ENCODE measurements at places on chromosomes 6 and 20. TPM values are rescaled to one million over a fixed set of nuclear protein-coding genes. Genes with fewer than 3 reads are reported as not detected.

The DEFB115 gene
- total RNA-seq, result not detected

- no peaks in the 10 kb centered on the region for H3K27me3 ChIP-seq
- H3K4me3 ChIP-seq, result no peak overlapping the region
- H3K27ac ChIP-seq, result no peak overlapping the region
- H3K36me3 ChIP-seq, result peaks cover 36% of the 10 kb centered on the region
These were observed 29.4 kb downstream of the TRPC4AP start for GRCh38 chr20:35063168-35063567.

DNA sequence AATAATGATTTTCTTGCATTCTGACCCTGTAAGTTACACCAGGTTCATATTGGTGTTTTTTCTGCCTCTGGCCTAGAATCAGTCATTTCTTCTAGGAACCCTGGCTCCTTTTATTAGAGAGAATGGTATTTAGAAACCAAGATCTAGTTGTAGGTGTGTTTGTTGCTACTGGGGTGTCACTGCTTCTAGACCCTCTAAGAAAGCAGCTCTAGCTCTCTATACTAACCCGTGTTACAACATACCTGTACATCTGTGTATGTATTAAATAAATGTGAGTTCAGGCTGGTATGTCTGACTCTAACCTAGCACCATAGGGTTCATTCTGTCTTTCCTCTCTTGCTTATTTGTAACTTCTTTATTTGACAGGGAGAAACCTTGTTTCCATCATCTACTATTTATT, 16.8 kb downstream of the SENP6 start:
- no peak overlapping the region for H3K27ac ChIP-seq
- H3K4me1 ChIP-seq, result peaks cover 19% of the 10 kb centered on the region
- DNase-seq, result no peak
- no peak overlapping the region for H3K4me3 ChIP-seq
- H3K36me3 ChIP-seq, result peaks cover 19% of the 10 kb centered on the region

- DNase-seq, result no peak
- no peak overlapping the region for H3K27ac ChIP-seq
- H3K27me3 ChIP-seq, result no peaks in the 10 kb centered on the region
- no peak overlapping the region for H3K4me3 ChIP-seq
- H3K36me3 ChIP-seq, result peaks cover 6% of the 10 kb centered on the region
These were observed 82.2 kb downstream of the CDYL start for GRCh38 chr6:4858194-4859015.

- H3K4me1 ChIP-seq, result peaks cover 20% of the 10 kb centered on the region
- DNase-seq, result no peak
- no peak overlapping the region for H3K4me3 ChIP-seq
- H3K27me3 ChIP-seq, result no peaks in the 10 kb centered on the region
These were observed 35.2 kb downstream of the JPH2 start for GRCh38 chr20:44151621-44152416.

The CLPSL2 gene
- not detected for total RNA-seq

The FANCE gene
- total RNA-seq, result 20.4 TPM

DNA sequence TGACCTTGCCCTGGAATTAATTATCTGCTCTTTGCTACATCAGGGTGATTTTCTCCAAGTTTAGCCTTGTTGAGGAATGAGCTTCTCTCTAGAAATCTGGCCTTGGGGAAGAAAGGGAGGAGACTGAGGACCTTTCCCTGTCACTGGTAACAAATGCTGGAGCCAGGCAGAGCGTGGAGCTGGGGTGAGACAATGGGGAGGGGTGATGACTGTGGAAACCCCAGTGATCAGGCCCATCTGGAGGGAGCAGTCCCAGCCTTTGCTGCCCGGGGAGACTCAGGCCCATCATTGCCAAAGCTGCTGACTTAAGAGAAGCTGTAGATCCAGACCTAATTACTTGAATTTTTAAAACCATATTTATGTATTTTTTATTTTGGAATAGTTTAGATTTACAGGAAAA, 31.3 kb downstream of the BCAS4 start:
- no peak for DNase-seq
- peak overlapping the region; percentile 10 for H3K27ac ChIP-seq
- H3K36me3 ChIP-seq, result no peaks in the 10 kb centered on the region

DNA sequence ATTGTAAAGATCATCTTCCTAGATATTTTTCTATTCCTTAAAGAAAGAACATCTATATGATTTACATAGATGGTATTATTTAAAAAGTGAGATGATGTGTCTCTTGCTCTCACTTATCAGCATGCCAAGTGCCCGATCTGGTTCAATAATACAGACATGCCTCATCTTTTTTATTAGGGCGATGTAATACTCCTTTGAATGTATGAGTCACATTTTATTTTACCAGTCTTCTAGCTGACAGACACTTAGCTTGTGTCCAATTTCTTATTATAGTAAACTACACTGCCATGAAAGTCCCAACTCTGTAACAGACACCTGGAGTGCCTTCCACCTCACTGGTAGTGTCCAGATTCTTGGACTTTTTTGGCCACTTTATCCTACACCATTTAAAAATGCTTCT, 586.6 kb upstream of the BTBD3 start:
- no peaks in the 10 kb centered on the region for H3K27me3 ChIP-seq
- no peaks in the 10 kb centered on the region for H3K36me3 ChIP-seq
- H3K4me1 ChIP-seq, result peaks cover 23% of the 10 kb centered on the region
- no peak overlapping the region for H3K4me3 ChIP-seq
- DNase-seq, result no peak

DNA sequence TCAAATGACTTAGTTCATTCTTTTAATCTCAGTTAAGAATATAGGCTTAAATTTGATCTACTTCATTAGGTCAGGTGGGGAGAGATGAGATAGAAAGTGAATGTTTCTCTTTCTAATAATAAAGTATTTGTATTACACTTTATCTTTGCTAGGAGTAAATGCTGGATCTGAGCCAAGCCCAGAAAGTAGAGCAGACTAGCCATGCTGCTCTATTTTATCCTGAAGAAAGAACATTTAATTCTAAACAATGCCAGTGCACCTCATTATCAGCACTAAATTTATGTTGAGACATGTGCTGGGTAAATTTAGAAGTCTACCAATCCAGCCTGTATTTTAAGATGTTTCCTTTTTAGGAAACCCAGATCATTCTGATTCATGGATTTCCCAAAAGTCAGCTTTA, 43.5 kb downstream of the AKIRIN2 start:
- no peak overlapping the region for H3K27ac ChIP-seq
- H3K4me1 ChIP-seq, result peaks cover 2% of the 10 kb centered on the region
- DNase-seq, result no peak
- H3K27me3 ChIP-seq, result no peaks in the 10 kb centered on the region

The BNIP5 gene
- total RNA-seq, result not detected

GRCh38 chr20:61297491-61297890, 45.4 kb downstream of the CDH4 start:
- no peak for DNase-seq
- peaks cover 38% of the 10 kb centered on the region for H3K4me1 ChIP-seq
- H3K27me3 ChIP-seq, result no peaks in the 10 kb centered on the region
- H3K27ac ChIP-seq, result no peak overlapping the region

The UTRN gene
- 76.8 TPM for total RNA-seq

The NKAIN2 gene
- total RNA-seq, result 0.36 TPM

The SLC4A11 gene
- total RNA-seq, result 0.55 TPM

The RSPO3 gene
- total RNA-seq, result not detected

DNA sequence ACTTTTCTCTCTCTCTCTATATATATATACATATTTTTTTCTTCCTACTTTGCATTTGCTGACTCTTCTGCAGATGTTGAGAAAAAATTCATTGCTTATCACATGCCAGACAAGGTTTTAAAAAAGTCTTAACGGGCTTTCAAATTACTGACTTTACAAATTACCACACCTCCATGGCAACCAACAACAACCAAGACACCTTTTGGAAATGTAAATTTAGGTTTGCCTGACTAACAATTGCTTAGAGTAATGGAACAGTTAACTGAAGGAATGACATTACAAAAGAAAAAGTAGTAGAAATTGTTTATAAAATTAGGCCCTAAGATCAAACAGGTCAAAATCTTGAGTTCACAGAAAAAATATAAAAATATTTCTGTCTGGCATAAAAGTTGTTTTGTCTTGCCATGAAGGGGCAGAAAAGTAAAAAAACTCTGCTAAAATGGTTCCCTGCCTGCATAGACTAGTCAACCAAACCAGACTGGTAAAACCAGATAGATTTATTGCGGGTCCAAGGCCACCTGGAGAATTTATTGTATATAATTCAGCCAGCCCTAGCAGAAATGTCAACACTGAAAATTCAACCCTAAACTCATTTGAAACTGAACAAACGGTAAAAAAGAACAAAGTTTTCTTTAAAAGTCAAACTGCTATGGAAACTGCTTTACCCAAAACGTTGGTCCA, 92.8 kb upstream of the FRMD1 start:
- no peak overlapping the region for H3K27ac ChIP-seq
- peaks cover 12% of the 10 kb centered on the region for H3K4me1 ChIP-seq
- peaks cover 2% of the 10 kb centered on the region for H3K27me3 ChIP-seq

The EYS gene
- 0.40 TPM for total RNA-seq

- no peak overlapping the region for H3K4me3 ChIP-seq
- DNase-seq, result no peak
- H3K36me3 ChIP-seq, result peaks cover 7% of the 10 kb centered on the region
These were observed 94.6 kb upstream of the MC3R start for GRCh38 chr20:56153926-56154325.

The CASS4 gene
- total RNA-seq, result 0.14 TPM

The SNX9 gene
- 18.1 TPM for total RNA-seq

GRCh38 chr6:19219931-19220330, 617.2 kb upstream of the ID4 start:
- no peaks in the 10 kb centered on the region for H3K27me3 ChIP-seq
- peaks cover 15% of the 10 kb centered on the region for H3K4me1 ChIP-seq
- peak overlapping the region; percentile 76 for H3K27ac ChIP-seq
- DNase-seq, result no peak
- H3K4me3 ChIP-seq, result no peak overlapping the region
- H3K36me3 ChIP-seq, result peaks cover 13% of the 10 kb centered on the region

Data from neural crest cell (in vitro differentiated cells).